ENCODE measurements at places on chromosomes 1 and 21. TPM values are rescaled to one million over a fixed set of nuclear protein-coding genes. Genes with fewer than 3 reads are reported as not detected.

Gene AMY1C
- not detected for total RNA-seq

Gene ANKRD34A
- total RNA-seq, result 1.7 TPM

Gene KLHDC7A
- not detected for total RNA-seq

Gene HSF2BP
- total RNA-seq, result 2.2 TPM

Gene ATP6V1G3
- total RNA-seq, result not detected

Gene CFAP45
- 0.74 TPM for total RNA-seq

Gene OR2L13
- total RNA-seq, result 0.74 TPM

Gene CHI3L1
- total RNA-seq, result 0.74 TPM

Gene RPTN
- total RNA-seq, result not detected

Gene C1orf115
- 37.1 TPM for total RNA-seq

Gene SH2D1B
- not detected for total RNA-seq

Gene MTOR
- 36.6 TPM for total RNA-seq

Gene CNIH3
- total RNA-seq, result 26.6 TPM

Gene PRKAA2
- total RNA-seq, result 29.5 TPM

Gene BCL2L15
- 0.74 TPM for total RNA-seq

Gene TRMT1L
- 14.5 TPM for total RNA-seq

Gene CHRM3
- 21.4 TPM for total RNA-seq

Gene OR10J1
- total RNA-seq, result not detected

Gene AADACL3
- total RNA-seq, result not detected

Gene LYPD8
- total RNA-seq, result not detected

Gene REN
- not detected for total RNA-seq

Gene ITGB2
- 3.4 TPM for total RNA-seq

Gene PANK4
- 25.3 TPM for total RNA-seq

Gene DIRAS3
- total RNA-seq, result 4.2 TPM

Gene CAMSAP2
- 112 TPM for total RNA-seq

Gene CCDC185
- total RNA-seq, result under 0.01 TPM

Gene OR2L3
- total RNA-seq, result 0.25 TPM

Gene CHD5
- total RNA-seq, result 35.2 TPM

All from temporal lobe (tissue), 4 donors.